ENCODE measurements at places on chromosomes 1 and 21. TPM values are rescaled to one million over a fixed set of nuclear protein-coding genes. Genes with fewer than 3 reads are reported as not detected.

The MPL gene
- 0.13 TPM for total RNA-seq

The ALX3 gene
- not detected for total RNA-seq

- no peak overlapping the region for H3K4me3 ChIP-seq
- no peaks in the 10 kb centered on the region for H3K27me3 ChIP-seq
- H3K4me1 ChIP-seq = no peaks in the 10 kb centered on the region
- no peak for DNase-seq
These were observed 99.8 kb downstream of the KAZN start for GRCh38 chr1:14698314-14698713.

DNA sequence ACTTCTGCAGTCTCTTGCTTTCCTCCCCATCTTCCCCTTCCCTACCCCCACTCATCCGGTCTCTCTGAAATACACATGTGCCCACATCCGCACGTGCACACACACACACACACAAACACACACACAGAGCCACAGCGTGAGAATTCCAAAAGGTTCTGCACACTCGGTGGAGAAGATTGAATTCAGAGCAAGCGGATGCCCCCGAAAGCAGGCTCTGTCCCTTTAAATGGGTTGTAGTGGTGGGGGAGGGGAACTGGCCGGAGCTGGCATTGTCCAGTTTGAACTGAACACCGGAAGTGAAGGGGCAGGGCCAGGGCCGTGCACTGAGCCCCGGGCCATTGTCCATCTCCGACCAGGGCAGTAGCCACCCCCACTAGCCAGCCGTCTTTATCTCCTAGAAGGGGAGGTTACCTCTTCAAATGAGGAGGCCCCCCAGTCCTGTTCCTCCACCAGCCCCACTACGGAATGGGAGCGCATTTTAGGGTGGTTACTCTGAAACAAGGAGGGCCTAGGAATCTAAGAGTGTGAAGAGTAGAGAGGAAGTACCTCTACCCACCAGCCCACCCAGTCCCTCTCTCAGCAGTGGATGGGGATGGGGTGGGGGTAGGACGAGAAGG lies 1.3 kb upstream of the LIN28A start:
- no peaks in the 10 kb centered on the region for H3K27me3 ChIP-seq
- H3K27ac ChIP-seq = no peak overlapping the region
- no peaks in the 10 kb centered on the region for H3K36me3 ChIP-seq
- no peak for DNase-seq
- no peaks in the 10 kb centered on the region for H3K4me1 ChIP-seq
- H3K4me3 ChIP-seq = no peak overlapping the region

GRCh38 chr1:160993544-160994193 lies 27.3 kb downstream of the F11R start:
- H3K4me3 ChIP-seq = no peak overlapping the region
- H3K27ac ChIP-seq = no peak overlapping the region
- H3K27me3 ChIP-seq = no peaks in the 10 kb centered on the region
- H3K4me1 ChIP-seq = no peaks in the 10 kb centered on the region

GRCh38 chr1:152663098-152663497 lies at the start of gene LCE2D:
Gene LCE2D (plus strand): TSS chr1:152663380. CDS start chr1:152664106, 726 bp downstream.
- no peak for DNase-seq
- no peaks in the 10 kb centered on the region for H3K27me3 ChIP-seq
- no peaks in the 10 kb centered on the region for H3K4me1 ChIP-seq
- no peak within 1 kb of the TSS for H3K4me3 ChIP-seq

GRCh38 chr1:73755649-73756048 lies 442.3 kb downstream of the LRRIQ3 start:
- H3K27ac ChIP-seq = no peak overlapping the region
- no peaks in the 10 kb centered on the region for H3K4me1 ChIP-seq
- H3K27me3 ChIP-seq = no peaks in the 10 kb centered on the region
- no peak for DNase-seq
- no peak overlapping the region for H3K4me3 ChIP-seq

GRCh38 chr1:81453367-81453703 lies 347.4 kb upstream of the ADGRL2 start:
- DNase-seq = no peak
- no peaks in the 10 kb centered on the region for H3K4me1 ChIP-seq
- no peak overlapping the region for H3K4me3 ChIP-seq
- H3K27me3 ChIP-seq = no peaks in the 10 kb centered on the region
